ENCODE measurements at places on chromosomes 1 and 21. TPM values are rescaled to one million over a fixed set of nuclear protein-coding genes. Genes with fewer than 3 reads are reported as not detected.
A peak's percentile ranks its signal among the peaks of the same experiment; 100 is the strongest.

DNA sequence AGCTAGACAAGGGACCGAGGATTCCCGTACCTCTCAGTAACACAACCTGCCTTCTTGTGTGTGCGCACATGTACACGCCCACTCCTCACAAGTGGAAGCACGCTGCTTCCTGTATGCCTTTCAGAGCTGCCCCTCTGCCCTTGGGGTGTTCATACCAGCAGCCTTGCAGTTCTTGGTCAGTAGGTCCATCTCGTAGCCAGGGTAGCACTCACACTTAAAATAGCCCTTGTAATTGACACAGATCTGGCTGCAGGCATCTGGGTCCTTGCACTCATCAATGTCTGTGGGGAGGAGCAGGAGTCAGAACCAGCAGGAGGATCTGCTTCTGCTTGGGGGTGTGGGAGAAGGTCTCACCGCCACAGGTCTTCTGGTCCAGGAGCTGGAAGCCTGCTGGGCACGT, 32.6 kb upstream of the MAGOH start:
- no peaks in the 10 kb centered on the region for H3K4me1 ChIP-seq
- DNase-seq = no peak
- H3K27ac ChIP-seq = no peak overlapping the region
- no peak overlapping the region for H3K4me3 ChIP-seq

GRCh38 chr1:207423560-207424292, 30.4 kb upstream of the CR2 start:
- no peak overlapping the region for H3K4me3 ChIP-seq
- H3K36me3 ChIP-seq = no peaks in the 10 kb centered on the region
- no peaks in the 10 kb centered on the region for H3K4me1 ChIP-seq
- no peak for DNase-seq
- no peak overlapping the region for H3K27ac ChIP-seq

DNA sequence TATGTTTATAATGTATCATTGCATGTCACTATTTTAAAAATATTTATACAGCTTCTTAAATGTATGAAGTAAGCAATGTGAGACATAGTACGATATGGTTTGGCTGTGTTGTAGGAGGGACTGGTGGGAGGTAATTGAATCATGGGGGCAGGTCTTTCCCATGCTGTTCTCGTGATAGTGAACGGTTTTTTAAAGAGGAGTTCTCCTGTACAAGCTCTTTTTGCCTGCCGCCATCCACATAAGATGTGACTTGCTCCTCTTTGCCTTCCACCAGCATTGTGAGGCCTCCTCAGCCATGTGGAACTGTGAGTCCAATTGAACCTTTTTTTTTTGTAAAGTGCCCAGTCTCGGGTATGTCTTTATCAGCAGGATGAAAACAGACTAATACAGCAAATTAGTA, 10.3 kb downstream of the ABCD3 start:
- no peaks in the 10 kb centered on the region for H3K4me1 ChIP-seq
- no peaks in the 10 kb centered on the region for H3K27me3 ChIP-seq
- no peak overlapping the region for H3K27ac ChIP-seq
- H3K4me3 ChIP-seq = no peak overlapping the region

GRCh38 chr1:10514490-10515235, 39.9 kb downstream of the PEX14 start:
- H3K4me1 ChIP-seq = no peaks in the 10 kb centered on the region
- H3K36me3 ChIP-seq = no peaks in the 10 kb centered on the region
- no peak overlapping the region for H3K4me3 ChIP-seq

DNA sequence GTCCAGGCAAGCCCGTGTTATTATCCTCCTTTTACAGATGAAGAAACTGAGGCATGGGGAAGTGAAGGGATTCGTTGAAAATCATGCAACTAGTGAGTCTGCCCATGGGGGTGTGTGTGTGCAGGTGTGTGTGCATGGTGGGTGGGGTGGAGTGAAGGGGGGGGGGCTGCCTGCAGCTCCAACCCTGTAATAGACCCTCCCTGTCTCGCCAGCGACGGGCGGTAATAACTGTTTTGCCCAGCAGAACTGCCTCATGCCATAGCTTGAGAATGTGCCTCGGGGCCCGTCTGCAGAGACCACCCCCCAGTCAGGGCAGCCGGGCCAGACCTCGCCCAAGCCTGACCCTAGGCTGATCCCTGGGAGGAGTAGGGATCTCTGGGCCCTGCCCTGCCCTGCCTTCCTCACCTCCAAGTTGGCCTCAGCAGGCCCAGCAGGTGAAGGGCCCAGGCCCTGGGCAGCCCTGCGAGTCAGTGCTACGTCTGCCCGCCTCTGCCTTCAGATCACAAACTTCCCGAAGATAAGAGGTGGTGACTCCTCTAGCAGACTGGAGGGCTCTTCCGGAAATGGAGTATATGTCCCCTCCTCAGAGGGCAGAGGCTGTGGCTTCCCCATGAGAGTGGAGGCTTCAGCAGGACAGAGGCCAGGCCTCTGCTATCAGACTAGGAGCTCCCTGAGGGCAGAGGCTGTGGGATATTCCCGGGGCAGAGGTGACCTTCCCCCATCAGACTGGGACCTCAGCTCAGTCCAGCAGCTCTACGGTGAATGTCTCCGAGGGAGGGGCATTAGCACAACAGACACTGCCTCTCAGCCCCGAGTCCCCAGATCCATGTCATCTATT, 15.7 kb upstream of the EPHA2 start:
- H3K27ac ChIP-seq = no peak overlapping the region
- no peaks in the 10 kb centered on the region for H3K36me3 ChIP-seq
- peaks cover 12% of the 10 kb centered on the region for H3K4me1 ChIP-seq
- no peak for DNase-seq

- no peak for DNase-seq
- H3K36me3 ChIP-seq = peaks cover 4% of the 10 kb centered on the region
- H3K27ac ChIP-seq = no peak overlapping the region
- no peaks in the 10 kb centered on the region for H3K4me1 ChIP-seq
- no peaks in the 10 kb centered on the region for H3K27me3 ChIP-seq
Measured at GRCh38 chr1:178768423-178768822, 43.4 kb downstream of the RALGPS2 start.

- H3K27me3 ChIP-seq = no peaks in the 10 kb centered on the region
- no peak overlapping the region for H3K4me3 ChIP-seq
- no peak for DNase-seq
- no peak overlapping the region for H3K27ac ChIP-seq
Measured at GRCh38 chr1:79478160-79478559, 471.6 kb upstream of the ADGRL4 start.

- no peaks in the 10 kb centered on the region for H3K4me1 ChIP-seq
- no peak overlapping the region for H3K27ac ChIP-seq
- no peaks in the 10 kb centered on the region for H3K36me3 ChIP-seq
Measured at GRCh38 chr1:2611031-2611501, 21.8 kb downstream of the MMEL1 start.

DNA sequence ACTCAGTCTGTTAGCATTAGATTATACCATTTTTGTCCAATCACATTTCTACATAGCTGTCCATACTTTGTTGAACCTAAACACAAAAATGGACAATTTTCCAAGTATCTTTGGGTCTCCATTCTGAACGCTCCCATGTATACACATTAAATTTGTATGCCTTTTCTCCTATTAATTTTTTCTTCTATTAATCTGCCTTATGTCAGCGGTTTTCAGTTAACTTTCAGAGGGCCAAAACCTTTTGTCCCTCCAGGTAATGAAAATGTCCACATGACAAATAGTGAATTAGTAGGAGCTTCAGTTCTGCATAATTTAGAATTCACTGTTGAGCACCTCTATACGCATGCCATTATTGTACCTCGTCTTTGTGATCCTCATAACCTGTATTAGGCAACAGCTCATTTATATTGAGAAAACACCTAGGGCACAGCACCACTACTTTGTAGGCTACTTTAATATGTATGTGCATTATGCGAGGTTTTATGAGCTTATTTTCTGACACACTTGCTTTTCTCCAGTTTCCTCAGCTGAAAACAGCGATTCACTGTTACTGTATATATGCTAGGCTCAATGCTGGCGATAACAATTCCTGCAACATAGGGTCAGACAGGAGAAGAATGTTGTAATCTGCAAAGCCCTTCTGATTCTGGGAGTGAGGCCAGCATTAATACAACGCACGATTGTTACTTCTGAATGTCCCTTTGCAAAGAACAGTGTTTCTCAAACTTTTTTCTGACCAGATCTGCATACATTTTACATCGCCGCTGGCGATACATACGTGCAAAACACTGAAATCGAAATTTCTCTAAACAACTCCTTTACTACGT, 1.1 kb upstream of the ABCD3 start:
- DNase-seq = no peak
- H3K27ac ChIP-seq = peak overlapping the region; percentile 92
- H3K27me3 ChIP-seq = no peaks in the 10 kb centered on the region
- H3K4me3 ChIP-seq = peak overlapping the region; percentile 93
- peaks cover 9% of the 10 kb centered on the region for H3K4me1 ChIP-seq

- peak overlapping the region; percentile 3 for H3K27ac ChIP-seq
- H3K4me1 ChIP-seq = peaks cover 12% of the 10 kb centered on the region
- no peak overlapping the region for H3K4me3 ChIP-seq
- DNase-seq = no peak
- H3K36me3 ChIP-seq = no peaks in the 10 kb centered on the region
Measured at GRCh38 chr1:165902565-165902964, 75.2 kb downstream of the UCK2 start.

DNA sequence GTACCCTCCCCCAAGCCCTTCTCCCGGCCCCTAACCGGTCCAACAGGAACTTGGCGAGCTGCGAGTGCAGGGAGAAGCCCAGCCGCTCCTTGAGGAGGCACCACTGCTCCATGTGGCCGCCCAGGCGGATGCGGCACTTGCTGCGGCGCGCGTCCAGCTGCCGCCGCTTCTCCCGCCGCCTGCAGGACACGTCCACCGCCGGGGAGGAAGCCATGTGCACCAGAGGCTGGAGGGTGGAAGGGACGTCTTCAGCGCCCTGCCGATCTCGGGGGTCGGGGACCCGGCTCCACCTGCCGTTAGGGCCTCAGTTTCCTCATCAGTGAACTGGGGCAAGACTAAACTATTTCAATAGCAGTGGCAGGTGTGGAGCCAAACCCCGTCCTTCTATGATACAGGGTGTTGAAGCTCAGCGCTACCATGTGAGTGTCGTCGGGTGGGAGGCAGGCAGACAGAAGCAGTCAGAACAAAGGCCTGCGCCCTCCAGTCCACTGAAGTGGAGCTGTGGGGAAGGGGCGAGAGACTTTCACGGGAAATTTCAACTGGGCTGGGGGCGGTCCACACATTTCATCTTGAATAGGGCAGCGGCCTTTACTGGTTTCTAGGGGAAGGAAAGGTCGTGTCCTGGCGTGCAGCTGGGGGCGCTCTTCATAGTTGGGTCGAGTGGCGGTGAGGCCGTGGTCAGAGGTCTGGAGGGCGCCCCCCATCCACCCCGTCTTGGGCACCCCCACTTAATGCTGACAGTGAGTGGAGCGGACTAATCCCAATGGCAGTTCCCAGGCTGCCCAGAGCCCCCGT, 592 bp downstream of the ZNF692 start:
- DNase-seq = peak; percentile 86
- peak overlapping the region; percentile 57 for H3K4me3 ChIP-seq
- H3K36me3 ChIP-seq = no peaks in the 10 kb centered on the region
- H3K27me3 ChIP-seq = no peaks in the 10 kb centered on the region

DNA sequence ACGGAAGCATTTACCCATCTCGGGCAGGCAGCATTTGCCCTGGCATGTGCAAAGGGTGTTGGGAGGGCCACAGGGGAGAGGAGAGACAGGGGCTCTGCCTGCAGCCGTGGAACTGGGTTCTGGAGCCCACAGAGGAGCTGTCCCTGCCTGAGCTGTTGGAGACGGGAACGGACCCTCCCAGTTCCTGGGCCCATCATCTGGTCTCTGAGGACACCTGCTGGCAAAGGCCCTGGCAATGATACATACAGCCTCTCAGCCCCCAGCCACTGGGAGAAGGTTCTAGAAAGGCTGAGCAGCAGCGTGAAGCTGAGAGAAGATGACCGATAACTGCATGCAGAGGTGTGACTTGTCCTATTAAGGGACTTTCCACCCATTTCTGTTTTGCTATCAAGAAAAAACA, 31.4 kb downstream of the FAAP20 start:
- no peaks in the 10 kb centered on the region for H3K4me1 ChIP-seq
- no peaks in the 10 kb centered on the region for H3K36me3 ChIP-seq
- H3K27me3 ChIP-seq = no peaks in the 10 kb centered on the region
- H3K27ac ChIP-seq = no peak overlapping the region
- DNase-seq = no peak

GRCh38 chr21:21000591-21001175, 2.5 kb downstream of the NCAM2 start:
- no peak for DNase-seq
- no peak overlapping the region for H3K27ac ChIP-seq
- no peaks in the 10 kb centered on the region for H3K4me1 ChIP-seq
- H3K36me3 ChIP-seq = no peaks in the 10 kb centered on the region

- peak overlapping the region; percentile 45 for H3K27ac ChIP-seq
- H3K36me3 ChIP-seq = no peaks in the 10 kb centered on the region
- no peaks in the 10 kb centered on the region for H3K27me3 ChIP-seq
- no peak overlapping the region for H3K4me3 ChIP-seq
Measured at GRCh38 chr1:17629460-17629859, 90.0 kb downstream of the ARHGEF10L start.

DNA sequence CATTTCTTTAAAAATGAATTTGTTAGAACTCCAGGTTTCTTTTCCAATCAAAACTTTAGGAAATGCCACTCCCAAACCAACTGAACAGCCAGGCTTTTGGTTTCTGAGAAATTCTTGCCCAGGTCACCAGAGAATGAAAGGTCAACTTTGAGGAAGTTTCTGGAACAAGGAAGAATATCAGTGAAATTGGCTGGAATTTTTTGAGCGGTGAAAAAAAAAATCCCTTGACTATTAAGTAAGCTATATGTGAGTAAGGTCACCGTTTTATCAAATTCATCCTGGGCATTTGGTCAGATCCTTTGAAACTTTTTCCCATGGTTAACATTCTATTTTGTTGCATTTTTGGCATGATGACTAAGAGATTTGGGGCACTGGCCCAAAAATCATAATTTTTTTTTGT, 469.3 kb downstream of the LTN1 start:
- no peaks in the 10 kb centered on the region for H3K4me1 ChIP-seq
- no peak overlapping the region for H3K27ac ChIP-seq
- no peak overlapping the region for H3K4me3 ChIP-seq
- DNase-seq = no peak

DNA sequence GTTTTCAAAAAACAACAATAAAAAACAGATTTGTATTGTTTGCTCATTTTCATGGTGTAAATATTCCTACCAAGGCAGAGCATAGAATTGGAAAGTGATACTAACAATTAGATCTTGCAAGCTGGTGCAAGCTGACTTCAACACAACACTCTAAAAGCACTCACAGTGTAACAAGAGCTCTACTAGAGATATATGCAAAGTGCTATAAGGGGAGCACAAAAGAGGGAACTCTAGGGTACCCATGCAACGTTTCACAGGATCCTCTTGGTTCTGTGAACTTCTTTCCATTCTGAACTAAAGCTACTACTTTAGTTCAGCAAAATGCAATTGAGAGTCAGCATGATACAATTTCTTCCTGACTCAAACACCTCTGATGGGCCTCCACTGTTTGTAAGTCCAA, 78.3 kb downstream of the ATP1B1 start:
- no peak overlapping the region for H3K4me3 ChIP-seq
- no peak for DNase-seq
- no peaks in the 10 kb centered on the region for H3K27me3 ChIP-seq
- H3K4me1 ChIP-seq = no peaks in the 10 kb centered on the region
- H3K27ac ChIP-seq = no peak overlapping the region
- H3K36me3 ChIP-seq = no peaks in the 10 kb centered on the region

- H3K4me3 ChIP-seq = no peak overlapping the region
- no peaks in the 10 kb centered on the region for H3K27me3 ChIP-seq
- peak; percentile 59 for DNase-seq
- no peaks in the 10 kb centered on the region for H3K36me3 ChIP-seq
Measured at GRCh38 chr1:54408147-54409066, 2.2 kb upstream of the SSBP3 start.

CD244 gene
- 0.64 TPM for total RNA-seq

LIN28A gene
- total RNA-seq = not detected

E2F2 gene
- total RNA-seq = 0.73 TPM

PPIH gene
- total RNA-seq = 37.9 TPM

PLEKHN1 gene
- 1.6 TPM for total RNA-seq

HHAT gene
- 15.1 TPM for total RNA-seq

GNAT2 gene
- not detected for total RNA-seq

SMCP gene
- not detected for total RNA-seq
